ENCODE measurements at places on chromosomes 13 and 19. TPM values are rescaled to one million over a fixed set of nuclear protein-coding genes. Genes with fewer than 3 reads are reported as not detected.

The SLC8A2 gene
- total RNA-seq, result not detected

The TNFSF9 gene
- total RNA-seq, result 12.3 TPM

The IGFL2 gene
- total RNA-seq, result not detected

The NAPA gene
- total RNA-seq, result 142 TPM

DNA sequence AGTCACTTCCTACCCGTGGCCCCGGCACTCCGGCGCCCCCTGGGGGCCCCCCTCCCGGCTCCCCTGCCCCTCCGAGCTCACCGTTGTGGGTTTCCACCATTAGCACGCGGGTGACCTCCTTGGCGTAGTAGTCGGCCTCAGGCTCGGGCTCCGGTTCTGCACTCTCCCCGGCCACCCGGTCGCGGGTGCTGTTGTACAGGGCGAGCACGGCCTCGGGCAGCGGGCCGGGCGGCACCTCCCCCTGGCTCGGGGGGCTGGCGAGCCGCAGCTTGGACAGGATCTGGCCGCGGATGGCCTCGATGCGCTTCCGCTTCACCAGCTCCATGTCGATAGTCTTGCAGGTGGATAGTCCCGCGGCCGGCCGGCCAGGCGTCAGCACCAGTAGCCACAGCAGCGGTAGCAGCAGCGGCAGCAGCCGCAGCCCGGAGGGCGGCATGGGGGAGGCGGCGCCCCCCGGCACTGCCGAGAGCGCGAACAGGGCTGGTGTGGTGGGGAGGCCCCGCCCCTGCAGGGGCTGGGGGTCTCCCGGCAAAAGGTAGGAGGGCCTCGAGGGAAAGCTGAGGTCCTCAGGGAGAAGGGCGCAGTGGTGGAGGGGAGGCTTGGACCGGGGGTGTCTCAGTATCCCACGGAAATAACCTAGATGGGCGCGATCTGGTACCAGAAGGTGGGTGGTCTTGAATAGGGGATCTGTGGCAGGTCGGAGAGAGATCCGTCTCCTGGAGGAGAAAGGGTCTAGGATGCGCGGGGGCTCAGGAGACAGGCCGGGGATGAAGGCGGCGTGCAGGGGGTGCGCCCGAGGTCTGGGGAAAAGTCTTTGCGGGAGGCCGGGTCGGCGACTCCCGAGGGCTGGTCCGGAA, 885 bp downstream of the TGFB1 start:
- DNase-seq, result no peak

The PTGIR gene
- total RNA-seq, result 0.48 TPM

DNA sequence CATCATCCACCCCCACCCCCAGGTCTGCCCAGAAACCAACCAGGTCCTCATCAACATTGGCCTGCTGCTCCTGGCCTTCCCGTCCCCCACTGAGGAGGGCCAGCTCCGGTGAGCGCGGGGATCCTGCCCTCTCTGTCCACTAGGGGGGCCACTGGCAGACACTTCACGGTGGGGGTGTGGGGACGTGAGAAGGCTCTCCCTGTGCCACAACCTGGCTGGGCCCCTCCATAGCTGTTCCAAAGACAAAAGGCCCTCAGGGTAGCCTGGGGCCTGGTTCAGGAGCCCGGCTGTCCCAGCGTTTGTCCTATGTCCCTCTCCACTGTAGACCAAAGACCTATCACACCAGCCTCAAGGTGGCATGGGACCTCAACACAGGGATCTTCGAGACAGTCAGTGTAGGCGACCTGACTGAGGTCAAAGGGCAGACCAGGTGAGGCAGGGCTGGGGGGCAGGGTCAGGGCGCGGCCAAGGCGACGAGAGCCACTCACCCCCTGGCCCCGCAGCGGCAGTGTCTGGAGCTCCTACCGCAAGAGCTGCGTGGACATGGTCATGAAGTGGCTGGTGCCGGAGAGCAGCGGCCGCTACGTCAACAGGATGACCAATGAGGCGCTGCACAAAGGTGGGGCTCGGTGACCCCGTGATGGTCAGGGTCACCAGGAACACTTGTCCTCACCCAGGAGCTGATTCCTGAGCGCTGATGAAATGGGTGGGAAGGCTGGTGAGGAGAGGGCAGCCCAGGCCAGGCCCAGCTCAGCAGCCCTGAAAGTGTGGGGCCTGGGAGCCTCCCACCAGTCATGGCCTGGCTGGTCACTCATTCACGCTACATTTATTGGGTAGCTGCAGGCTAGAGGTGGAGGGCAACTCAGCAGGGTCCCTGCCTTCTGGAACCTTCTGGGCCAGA, 7.9 kb downstream of the DCAF15 start:
- DNase-seq, result no peak

The FCGBP gene
- 0.17 TPM for total RNA-seq

DNA sequence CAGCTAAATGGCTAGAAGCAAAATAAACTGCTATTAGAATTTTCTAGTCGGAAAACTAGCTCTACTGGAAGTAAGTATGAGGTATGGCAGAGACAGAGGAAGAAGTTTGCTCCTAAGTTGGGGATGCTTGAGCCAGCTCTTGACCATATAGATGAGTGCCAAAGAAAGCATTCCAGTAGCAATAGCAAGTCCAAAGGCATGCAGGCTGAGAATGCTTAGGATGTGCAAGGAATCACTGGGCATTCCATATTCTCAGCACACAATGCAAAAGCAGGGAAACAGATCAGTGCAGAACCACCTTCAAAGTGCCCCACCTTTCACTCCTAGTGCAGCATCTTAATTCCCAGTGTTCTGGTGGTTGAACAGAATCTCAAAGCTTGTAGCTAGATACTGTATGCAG, 32.9 kb downstream of the SERTM1 start:
- DNase-seq, result no peak

GRCh38 chr19:35222373-35223015, 6.0 kb downstream of the FAM187B start:
- no peak for DNase-seq

The KASH5 gene
- not detected for total RNA-seq

GRCh38 chr13:105937451-105937850, 598.0 kb downstream of the EFNB2 start:
- no peak for DNase-seq

The CACNG7 gene
- total RNA-seq, result not detected

The NOTCH3 gene
- total RNA-seq, result 32.8 TPM

DNA sequence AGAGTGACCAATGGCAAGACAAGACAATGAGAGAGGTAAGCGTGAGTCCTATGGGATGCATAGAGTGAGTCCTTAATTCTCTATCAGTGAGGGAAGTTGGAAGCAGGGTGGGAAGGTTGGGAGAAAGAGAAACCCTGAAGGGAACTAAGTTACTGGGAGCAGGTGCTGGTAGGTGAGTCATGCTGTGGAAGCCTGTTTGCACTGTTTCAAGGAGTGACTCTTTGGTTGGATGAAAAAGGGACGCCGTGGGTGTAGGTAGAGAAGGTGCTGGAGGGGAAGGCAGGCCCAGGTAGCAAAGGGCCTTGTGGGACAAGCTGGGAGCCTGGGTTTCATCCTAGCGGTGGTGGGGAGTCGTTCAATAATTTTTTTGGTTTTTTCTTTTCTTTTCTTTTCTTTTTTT, 21.9 kb downstream of the IGFL1 start:
- DNase-seq, result no peak

DNA sequence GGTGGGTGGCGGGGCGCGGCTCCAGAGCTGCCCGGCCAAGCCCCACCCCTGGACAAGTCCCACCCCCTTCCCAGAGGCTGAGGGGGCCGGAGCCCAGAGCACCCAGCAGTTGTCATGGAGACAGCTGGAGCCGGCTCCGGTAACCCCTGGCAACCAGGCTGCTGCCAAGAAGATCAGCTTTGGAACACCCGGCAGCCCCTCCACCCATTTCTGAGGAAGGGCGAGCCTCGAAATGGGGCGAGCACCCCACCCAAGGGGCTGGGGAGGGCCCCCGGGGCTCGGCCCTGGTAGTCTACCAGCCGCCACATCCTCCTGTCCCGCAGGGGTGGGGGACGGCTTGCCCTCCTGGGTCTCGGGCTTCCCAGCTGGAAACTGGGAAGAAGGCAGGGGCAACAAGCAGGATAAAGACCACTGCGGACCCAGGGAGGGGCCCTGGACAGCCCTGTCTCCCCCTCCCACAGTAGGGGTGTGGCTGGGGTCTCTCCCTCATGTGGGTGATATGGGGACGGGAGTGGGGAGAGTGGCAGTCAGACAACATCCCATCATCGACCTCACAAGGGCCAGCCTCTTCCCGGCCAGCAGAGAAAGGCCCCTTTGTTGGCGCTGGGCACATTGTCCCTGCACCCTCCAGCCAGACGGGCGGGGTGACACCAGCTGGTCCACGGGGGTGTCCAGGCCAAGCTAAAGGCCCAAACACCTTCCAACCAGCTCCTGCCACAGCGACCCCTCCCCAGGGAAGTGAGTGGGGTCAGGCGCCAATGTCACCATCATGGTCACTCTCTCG, 1.5 kb downstream of the CERS1 start:
- DNase-seq, result no peak

- DNase-seq, result no peak
These were observed 1.8 kb upstream of the TMEM86B start for GRCh38 chr19:55230329-55230728.

The B3GNT8 gene
- total RNA-seq, result 2.7 TPM

GRCh38 chr13:113009743-113010509, 40.9 kb downstream of the MCF2L start:
- no peak for DNase-seq

The TNFRSF19 gene
- 31.3 TPM for total RNA-seq

GRCh38 chr19:47272448-47273312, 2.0 kb upstream of the INAFM1 start:
- no peak for DNase-seq

The PABPC3 gene
- 0.58 TPM for total RNA-seq

The CACNA1A gene
- total RNA-seq, result 0.29 TPM

The FXYD1 gene
- not detected for total RNA-seq

DNA sequence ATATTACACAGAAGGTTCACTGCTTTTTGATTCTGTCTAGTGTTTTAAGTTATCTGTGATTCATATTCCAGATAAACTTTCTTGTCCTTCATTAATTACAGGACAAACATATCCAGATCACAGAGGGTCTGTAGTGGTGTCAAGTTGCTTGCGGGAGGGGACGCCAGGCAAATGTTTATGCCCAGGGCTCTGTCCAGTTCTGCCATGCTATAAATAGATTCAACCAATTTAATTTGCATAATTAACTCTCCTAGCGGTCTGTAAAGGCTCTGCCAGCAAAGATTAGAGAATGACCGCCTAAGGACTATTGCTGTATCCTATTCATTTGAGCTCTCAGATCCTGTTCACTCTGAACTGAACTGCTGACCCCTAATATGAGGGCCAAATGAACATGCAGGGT, 59.7 kb upstream of the TRPC4 start:
- DNase-seq, result no peak

- DNase-seq, result no peak
These were observed 8.8 kb downstream of the NKPD1 start for GRCh38 chr19:45151821-45152503.

- no peak for DNase-seq
These were observed 3.4 kb downstream of the PRR36 start for GRCh38 chr19:7870571-7871436.

- DNase-seq, result no peak
These were observed 72.2 kb downstream of the MAP4K1 start for GRCh38 chr19:38545596-38545995.

Data from kidney epithelial cell (primary cell).